NCI-H1694 (cell line): ENCODE measurements at places on chromosomes 4 and X.

DNA sequence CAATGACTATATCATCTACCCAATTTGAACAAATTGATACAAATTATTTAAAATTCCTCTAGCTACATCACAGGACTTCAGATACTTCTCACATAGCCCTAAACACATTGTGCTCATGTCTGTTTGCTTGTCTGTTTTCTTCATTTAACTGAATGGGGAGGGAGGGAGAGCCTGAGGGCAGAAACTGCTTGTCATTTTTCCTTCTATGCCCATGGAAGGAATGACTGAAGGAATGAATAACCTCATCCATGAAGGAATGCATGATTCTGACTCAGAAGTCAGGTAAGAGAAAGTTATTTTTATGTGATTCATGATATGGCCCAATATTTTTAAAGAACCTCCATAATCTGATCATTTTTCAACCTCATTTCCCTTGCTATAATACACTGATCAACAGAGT is 418.0 kb upstream of the PITX2 start:
- no peak for DNase-seq

DNA sequence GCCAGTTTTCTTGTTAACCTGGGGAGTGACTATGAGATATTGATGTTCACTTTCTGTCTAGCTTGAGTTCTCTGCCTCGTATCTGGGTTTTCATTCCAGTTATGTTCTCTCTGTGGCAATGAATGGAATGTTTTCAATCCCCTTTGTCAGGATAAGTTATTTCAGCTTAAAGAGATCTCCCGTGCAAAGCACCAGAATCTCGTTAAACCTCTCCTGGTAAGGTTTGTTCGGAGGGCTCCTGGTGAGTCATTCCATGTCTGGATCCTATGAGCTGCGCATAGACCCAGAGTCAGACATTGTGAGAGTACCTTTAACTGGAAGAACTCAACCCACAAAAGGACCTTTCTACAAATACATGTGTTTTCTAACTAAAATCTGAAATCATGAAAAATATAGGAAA is 51.0 kb downstream of the KDR start:
- DNase-seq: no peak

DNA sequence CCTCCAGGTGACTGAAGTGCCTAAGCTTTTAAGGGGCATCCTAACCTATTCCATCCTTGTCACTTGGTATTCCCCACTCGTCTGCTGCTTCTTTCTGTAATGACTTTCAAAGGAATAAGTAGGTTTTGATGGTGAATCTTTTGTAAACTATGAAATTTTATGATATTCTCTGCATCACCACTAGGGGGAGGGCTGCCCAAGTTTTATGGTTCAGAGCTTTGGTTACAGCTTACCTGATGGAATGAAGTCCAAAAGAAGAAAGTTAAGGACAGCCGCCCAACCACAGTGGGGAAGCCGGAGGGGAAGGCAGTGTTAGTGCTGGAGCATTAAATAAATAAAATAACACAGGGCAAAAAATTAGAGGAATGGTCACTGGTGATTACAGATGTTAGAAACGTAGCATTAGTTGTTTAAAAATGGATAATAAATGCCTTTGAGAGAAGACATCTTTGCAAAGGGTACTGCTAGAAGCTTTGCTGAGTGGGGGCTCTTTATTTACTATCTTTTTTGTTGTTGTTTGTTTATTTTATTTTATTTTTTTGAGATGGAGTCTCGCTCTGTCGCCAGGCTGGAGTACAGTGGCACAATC is 204.9 kb downstream of the GBA3 start:
- DNase-seq: peak; percentile 18

- DNase-seq: no peak
Measured at GRCh38 chrX:21503593-21503992, 129.4 kb downstream of the CNKSR2 start.

DNA sequence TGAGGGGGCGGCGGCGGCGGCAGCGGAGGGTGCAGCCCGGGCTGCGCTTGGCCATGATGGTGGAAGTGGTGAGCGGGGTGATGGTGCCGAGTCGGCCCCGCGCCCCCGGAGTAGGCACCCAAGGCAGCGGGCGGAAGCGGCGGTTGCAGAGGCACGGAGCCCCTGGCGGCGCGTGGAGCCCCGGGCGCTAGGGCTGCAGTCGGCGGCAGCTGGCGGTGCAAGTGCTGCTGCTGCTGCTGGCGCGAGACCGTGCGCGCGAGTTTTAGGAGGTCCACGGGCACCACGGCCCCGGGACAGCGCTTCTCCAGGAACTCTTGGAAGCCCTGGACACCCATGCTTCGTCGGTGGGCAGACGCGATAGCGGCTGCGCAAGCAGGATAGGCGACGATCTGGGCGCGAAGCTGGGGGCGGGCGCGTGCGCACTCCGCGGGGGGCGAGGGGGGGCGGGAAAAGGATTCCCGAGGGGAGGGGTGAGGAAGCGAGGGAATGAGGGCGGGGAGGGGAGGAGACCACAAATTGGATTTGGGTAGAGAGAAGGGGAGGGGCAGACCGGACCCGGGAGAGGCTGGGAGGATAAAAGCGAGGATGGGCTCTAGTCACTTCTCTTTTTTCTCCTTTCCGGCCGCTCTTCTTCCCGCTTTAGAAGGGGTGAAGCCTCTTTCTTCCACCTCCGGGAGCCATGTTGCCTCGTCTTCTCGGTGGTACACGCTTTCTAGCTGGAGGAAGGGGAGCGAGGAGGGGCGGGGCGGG is at the start of gene FAM120C:
Gene FAM120C (minus strand): TSS at position 391 of the 750 bp plus-strand sequence. CDS start 56 bp downstream, at position 335.
- peak; percentile 86 for DNase-seq

GRCh38 chr4:68347845-68348244 is 2.0 kb downstream of the YTHDC1 start:
- DNase-seq: no peak

DNA sequence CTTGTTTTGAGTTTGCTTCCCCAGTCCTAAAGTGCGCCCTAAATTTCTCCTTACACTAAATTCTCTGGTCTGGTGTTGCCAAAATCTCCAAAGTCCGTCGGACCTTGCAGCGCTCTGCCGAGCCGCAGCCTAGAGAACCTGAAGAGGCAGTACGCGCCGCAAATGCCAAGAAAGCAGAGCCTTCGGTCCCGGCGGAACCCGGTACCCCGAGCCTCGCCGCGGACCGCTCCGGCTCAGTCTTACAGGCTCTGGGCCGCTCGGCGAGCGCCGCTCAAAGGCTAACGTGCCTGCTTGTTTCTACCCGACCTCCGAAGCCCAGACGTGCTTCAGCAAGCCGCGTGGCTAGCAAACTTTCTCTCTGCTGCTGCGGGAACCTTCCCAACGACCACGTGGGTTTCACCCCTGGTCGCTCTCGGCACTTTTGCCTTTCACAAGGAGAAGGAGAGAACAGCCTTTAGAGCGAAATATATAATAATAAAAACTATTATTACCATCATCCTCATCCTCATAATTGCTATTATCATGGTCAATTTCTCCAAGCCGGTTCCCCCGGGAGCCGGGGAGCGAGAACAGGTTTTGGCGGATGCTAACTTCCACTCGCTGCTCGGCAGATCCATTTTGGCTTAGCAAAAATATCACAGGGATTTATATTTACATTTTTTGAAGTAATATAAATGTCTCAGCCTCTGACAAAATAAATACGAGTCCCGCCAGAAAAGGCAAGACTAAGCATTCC is 2.2 kb upstream of the HTR2C start:
- DNase-seq: no peak

DNA sequence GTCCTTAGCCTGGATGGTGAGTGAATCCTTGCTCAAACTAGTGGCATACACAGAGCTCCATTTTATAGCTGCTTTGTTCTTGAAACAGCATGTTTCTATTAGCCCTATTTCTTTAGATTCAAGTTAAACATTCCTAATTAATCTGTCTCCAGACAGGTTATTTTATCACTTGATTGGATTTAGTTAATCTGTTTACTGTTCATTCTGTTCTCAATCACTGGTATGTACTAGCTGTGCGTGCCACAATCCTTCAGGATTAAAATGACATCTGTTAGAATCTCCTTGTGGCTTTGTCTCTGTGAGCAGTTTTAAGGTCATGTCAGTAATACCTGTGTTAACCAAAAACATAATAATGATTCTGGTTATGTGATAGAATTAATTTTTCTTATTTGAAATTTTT is 36.5 kb downstream of the PTPN13 start:
- DNase-seq: no peak

GRCh38 chr4:1574601-1575417 is 109.3 kb downstream of the FAM53A start:
- no peak for DNase-seq

GRCh38 chrX:141904262-141904661 is 568 bp downstream of the MAGEC1 start:
- no peak for DNase-seq

DNA sequence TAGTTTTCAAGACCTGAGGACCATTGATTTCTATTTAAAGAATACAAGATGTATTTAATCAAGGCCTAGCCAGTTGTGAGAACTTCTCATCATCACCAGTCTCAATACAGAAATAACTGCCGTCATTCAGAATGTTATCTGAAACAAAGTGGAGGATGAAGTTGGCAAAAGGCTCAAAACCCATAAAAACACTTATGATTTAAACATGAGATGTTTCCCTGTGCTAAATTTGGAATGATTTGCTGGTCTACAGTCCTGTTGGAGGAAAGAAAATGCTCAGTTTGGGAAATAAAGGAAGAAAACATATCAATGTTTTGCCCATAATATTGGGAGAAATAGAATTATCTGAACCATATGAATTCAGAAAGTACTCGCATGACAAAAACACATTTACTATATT is 192.2 kb downstream of the ADGRA3 start:
- DNase-seq: no peak

- no peak for DNase-seq
Measured at GRCh38 chrX:55357236-55357635, 92.5 kb upstream of the PAGE3 start.

- DNase-seq: no peak
Measured at GRCh38 chr4:4460759-4461158, 73.9 kb downstream of the NSG1 start.

DNA sequence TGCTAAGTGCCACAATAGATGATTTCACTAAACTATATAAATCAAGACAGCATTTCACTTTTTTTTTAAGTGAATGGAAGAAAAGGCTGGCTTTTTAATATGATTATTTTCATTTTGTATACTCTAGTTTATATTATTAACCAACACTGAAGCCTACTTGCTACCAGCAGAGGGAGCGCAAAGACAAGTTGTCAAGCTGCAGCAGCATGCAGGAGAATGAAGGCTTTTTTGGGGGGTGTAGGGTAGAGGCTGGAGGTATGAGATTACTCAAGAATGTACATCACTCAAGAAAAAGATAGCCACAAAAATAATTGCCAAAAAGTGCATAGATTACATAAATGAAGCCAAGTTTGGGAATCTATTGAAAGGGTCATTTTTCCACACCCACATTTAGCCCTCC is 519.5 kb downstream of the FGF13 start:
- no peak for DNase-seq

DNA sequence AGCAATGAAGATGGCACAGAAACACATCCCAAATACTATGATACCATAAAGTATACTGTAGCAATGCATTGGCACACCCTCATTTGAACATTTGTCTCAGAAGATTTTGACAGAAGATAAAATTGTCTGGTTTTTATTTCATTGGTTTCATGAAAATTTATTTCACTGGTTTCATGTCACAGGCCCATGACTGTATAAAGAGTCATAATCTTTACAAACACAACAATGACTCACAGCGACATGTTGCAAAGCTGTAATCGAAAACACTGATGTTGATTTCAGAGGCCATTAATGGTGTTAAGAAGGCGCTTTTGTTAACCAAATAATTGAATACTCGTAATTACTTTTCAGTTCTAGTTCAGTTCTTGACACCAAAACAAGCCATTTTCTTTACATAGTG is 8.1 kb upstream of the DTHD1 start:
- DNase-seq: no peak

- DNase-seq: no peak
Measured at GRCh38 chrX:21457718-21458117, 83.5 kb downstream of the CNKSR2 start.

DNA sequence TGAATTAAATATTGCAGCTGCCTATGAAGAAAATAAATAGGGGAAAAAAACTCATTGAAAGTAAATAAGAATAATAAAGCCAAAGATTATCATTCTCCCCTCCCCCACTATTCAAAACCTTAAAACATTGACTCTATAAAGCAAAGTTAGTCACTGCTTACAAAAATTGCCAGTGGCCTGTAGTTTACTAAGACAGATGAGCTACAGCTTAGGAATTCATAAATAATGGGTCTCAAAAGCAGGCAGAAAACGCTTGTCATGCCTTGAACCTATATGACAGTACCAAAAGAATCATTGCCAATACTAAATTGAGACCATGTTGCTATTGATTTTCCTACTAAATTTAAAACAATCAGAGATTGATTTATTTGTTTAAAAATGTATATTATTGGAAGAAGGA is 78.9 kb downstream of the SLC10A7 start:
- no peak for DNase-seq

DNA sequence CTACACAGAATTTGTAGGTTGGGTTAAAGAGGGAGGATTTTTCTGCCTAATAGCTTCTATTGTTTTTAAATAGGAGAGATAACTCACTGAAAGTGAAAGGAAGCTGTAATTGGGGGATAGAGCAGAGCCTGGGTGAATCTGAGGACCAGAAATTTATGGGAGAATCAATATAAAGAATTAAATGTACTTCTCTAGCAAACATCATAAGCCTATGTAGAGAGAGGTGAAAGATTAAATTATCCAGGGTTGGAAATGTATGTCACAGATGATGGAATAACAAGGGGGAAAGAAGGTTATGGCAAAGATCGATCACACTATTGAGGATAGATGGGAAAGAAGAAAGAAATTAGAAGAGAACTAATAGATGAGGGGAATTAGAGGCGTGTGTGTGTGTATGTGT is 104.4 kb upstream of the DCAF8L1 start:
- DNase-seq: no peak

DNA sequence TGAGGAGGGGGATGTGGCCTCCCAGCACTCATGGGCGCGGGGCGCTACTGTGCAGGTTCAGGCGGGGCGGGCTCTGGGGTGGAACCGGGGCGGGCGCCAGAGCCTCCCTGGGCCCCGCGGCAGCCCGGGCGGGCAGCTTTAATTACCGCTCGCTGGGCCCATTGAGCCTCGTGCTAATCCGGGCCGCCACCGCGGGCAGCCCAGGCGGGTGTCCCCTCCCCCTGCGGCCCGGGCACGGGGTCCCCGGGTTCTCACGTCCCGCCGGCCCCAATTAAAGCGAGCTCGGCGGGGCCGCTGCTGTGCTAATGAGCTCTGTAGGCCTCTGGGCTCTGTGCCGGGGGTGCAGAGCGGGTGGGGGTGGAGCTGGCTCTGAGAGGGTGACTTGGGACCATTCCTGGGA is 22.8 kb upstream of the FGFR3 start:
- no peak for DNase-seq

GRCh38 chr4:176270669-176271068 is 1.6 kb upstream of the ASB5 start:
- no peak for DNase-seq

DNA sequence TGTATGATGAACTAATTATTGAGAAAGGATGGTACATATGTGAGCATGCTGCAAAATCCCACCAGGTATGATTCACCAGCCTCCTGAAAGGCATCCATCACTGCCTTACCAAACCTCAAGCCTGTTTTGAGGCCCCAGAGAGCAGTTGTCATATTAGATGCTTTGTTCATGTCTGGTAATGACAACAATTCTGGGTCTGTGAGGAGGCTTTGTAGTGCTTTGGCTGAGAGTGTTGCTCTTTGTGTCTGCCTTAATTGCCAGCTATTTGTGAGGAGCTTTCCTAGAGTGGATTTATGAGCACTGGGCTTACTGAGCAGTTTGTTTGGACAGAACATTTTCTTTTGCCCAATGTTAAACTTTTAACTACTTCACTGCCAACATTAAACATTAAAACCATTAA is 69.2 kb downstream of the HEPH start:
- DNase-seq: no peak

- no peak for DNase-seq
Measured at GRCh38 chr4:9988933-9989332, 32.4 kb downstream of the SLC2A9 start.

GRCh38 chr4:75229806-75230570 is 284.2 kb downstream of the RCHY1 start:
- DNase-seq: no peak
